Activated CD8-positive, alpha-beta memory T cell treated with anti-CD3 and anti-CD28 coated beads for 1 hour (primary cell): ENCODE measurements at places on chromosomes 5 and 9.

DNA sequence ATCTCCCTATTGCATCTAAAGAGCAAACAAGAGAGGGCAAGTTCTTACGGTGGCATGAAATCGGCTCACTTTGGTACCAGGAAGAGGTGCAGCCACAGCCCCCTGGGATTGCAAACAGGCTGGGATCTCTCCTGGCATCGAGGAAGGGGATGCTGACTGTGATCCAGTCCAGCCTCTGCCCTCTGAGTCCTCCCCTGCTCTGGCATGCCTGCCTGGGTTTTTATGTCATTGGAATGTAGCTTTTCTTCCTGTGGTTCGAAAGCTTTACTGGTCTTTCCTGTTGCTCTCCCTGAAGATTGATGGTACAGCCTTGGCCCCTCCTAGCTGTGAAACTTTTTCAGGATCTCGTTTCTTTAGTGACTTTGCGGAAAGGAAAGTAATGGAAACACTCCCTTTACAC, 6.6 kb downstream of the SLC46A2 start:
- DNase-seq: no peak

DNA sequence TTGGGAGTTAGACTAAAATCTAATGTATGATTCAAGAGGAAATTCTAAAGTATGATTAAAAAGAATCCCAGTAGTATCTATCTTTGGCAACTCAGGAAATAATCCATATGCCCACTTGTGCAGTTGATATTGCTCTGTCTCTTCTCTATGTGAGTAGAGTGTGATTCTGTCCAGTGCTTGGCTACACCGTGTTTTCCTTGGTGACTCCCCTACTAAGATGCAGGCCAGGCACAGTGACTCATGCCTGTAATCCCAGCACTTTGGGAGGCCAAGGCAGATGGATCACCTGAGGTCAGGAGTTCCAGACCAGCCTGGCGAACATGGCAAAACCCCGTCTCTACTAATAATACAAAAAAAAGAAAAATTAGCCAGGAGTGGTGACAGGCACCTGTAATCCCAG, 495.4 kb downstream of the MAT2B start:
- no peak for DNase-seq

- DNase-seq: no peak
Observed at GRCh38 chr5:105304859-105305258, 1742.3 kb upstream of the NUDT12 start.

DNA sequence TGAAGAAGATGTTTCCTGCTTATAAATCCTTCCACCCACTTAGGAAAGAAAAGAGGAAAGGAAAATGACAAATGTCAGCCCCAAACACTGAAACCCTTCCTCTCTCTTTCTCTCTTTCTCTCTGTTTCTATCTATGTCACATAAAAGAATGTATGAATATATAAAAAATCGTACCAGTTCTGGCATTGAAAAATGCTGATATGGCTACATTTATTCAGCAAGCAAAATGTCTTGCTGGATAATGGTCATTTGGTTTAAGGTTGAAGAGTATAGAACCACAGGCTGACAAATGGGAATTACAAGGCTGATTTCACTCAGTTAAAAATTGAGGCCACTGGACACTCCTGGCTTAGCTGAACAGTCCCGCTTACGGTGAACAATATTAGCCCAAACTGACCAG, 335.9 kb downstream of the PARP8 start:
- DNase-seq: no peak

- DNase-seq: no peak
Observed at GRCh38 chr9:110148384-110148783, 59.6 kb downstream of the C9orf152 start.

GRCh38 chr9:83119873-83120272, 56.9 kb upstream of the RASEF start:
- no peak for DNase-seq

GRCh38 chr5:87851603-87852002, 417.0 kb downstream of the TMEM161B start:
- no peak for DNase-seq

DNA sequence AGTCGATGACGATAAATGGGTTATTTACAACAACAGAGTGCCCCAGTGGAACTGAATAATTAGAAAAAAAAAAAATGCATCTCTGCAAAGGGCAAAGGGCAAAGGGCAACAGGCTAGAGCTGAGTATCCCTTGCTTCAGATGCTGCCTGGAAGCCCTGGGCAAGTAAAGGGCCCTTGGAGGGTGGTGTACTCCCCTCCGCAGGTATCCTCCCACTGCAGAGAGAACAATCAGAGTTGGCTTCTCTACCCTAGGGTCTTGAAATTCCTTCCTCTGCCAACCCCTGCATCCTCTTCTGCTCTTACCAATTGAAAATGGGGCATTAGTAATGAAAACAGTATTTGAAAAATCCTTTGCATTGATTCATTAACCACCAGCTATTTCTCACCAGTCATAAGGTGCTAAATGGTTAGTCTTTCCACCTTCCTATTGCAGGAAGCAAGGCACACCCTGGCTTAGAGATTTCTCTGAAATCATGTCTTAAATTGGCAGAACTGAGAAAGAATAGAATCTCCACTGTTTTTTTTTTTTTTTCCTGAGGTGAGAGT, 122.6 kb downstream of the SEMA6A start:
- DNase-seq: no peak

DNA sequence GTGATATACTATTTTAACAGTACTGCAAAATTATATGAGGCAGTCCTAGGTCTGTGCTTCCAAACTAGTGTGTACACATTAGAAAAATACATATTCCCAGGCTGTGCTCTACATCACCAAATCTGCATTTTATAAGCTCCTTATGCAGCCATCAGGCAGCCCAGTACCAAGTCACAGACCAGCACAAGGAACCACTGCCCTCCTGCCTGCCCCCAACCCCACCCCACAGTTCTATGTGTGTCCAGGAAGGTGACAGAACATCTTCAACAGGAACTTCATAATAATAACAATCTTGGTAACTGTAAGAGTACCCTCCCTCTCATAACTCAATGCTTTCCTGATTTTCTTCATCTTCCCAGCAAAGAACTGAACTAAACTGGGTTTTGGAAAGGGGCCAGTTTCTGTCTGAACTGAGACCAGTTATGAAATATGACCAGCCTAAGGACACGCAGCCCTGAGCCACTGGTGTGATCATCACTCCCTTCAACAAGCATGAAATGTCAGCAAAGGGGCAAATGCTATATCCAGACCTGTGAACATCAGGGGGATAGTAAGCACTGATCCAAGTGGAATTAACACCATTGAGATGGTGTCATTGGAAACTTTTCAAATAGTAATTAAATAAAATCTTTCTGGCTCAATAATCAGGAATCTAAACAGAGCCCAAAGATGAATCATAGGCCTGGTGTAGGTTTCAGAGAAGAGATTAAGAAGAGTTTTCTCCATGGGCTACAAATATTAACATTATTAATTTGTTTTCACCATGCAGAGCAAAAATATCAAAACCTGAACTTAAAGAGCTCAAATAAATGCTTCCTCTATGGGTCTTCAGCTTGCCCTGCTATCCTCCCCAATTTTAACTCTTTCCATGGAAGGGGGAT, 82.1 kb downstream of the DPYSL3 start:
- no peak for DNase-seq

DNA sequence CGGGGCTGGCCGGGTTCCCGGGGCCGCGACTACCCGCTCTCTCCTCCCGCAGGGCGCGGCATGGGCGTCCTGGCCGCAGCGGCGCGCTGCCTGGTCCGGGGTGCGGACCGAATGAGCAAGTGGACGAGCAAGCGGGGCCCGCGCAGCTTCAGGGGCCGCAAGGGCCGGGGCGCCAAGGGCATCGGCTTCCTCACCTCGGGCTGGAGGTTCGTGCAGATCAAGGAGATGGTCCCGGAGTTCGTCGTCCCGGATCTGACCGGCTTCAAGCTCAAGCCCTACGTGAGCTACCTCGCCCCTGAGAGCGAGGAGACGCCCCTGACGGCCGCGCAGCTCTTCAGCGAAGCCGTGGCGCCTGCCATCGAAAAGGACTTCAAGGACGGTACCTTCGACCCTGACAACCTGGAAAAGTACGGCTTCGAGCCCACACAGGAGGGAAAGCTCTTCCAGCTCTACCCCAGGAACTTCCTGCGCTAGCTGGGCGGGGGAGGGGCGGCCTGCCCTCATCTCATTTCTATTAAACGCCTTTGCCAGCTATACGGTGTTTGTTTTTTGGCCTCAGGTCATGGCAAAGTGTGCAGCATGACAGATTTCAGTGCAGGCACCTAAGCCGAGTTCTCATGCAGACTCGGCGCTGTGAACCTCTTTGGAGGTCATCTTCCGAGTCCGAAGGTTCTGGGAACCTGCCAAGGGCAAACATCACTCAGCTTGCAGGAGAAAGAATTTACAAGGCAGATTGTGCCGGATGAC, 516 bp downstream of the MRPL41 start:
- no peak for DNase-seq

GRCh38 chr9:100100146-100100667, 1.2 kb downstream of the INVS start:
- DNase-seq: no peak

DNA sequence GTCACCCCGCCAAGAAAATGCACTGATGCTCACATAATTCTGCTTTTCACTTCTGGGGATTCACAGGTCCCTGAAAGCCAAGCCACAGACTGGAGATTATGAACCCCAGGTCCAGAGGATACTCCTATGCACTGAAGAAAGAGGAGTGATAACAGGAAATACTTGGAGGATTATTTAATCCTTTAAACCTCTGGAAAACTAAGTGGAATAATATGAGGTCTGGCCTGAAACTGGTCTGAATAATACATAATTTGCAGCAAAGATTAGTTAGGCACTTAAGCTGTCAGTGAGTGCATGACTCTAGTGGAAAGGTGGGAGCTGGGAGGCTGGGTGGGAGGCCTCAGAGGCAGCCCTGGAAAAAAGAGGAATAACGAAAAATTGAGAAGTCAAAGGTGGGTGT, 45.7 kb downstream of the MARCHF3 start:
- no peak for DNase-seq

DNA sequence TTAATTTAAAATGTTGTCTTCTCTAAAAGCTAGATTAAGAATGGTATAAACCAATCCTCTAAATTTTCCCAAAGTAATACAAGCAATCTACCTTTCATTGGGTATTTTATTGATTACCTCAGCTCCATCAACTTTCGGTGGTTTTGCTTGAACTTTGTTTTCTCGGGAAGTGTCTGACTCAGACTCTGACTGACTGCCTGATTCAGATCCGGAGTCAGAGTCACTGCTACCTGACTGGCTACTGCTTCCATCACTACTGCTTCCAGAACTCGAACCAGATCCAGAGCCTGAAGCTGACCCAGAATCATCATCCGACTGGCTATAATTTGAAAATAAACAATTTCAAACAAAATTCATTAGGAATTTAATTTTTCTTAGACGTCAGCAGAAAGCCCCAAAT, 24.0 kb downstream of the CHD1 start:
- no peak for DNase-seq

- no peak for DNase-seq
Observed at GRCh38 chr9:33919276-33919897, 102.4 kb downstream of the UBE2R2 start.

DNA sequence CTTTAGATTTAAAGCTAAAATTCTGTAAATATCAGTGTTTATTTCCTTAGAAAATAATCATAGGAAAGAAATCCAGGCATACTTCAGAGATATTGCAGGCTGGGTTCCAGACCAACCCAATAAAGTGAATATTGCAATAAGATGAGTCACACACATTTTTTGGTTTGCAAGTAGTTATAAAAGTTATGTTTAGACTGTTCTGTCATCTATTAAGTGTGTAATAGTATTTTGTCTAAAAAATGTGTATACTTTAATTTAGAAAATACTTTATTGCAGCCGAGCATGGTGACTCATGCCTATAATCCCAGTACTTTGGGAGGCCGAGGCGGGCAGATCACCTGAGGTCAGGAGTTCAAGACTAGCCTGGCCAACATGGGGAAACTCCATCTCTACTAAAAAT, 6.9 kb upstream of the RIC1 start:
- DNase-seq: no peak

DNA sequence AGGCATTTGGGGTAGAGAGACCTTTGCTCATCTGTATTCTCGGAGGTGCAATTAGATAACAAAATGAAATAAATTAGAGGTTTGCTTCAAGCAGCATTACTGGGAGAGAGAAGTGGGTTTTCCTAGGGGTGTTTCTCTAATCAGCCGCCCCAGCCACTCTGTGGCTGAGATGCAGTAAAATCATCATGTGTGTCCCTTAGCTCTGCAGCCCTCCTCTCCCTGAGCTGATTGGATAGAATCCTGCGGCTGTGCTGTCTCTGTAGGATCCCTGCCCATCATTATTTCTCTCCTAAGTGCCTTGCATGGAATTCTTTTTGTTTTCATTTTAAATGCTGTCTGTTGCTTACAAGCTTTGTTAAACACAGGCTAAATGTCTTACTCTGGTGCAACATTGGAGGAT, 171.4 kb downstream of the SH3GL2 start:
- no peak for DNase-seq

- DNase-seq: no peak
Observed at GRCh38 chr5:110879675-110880074, 140.9 kb downstream of the SLC25A46 start.

DNA sequence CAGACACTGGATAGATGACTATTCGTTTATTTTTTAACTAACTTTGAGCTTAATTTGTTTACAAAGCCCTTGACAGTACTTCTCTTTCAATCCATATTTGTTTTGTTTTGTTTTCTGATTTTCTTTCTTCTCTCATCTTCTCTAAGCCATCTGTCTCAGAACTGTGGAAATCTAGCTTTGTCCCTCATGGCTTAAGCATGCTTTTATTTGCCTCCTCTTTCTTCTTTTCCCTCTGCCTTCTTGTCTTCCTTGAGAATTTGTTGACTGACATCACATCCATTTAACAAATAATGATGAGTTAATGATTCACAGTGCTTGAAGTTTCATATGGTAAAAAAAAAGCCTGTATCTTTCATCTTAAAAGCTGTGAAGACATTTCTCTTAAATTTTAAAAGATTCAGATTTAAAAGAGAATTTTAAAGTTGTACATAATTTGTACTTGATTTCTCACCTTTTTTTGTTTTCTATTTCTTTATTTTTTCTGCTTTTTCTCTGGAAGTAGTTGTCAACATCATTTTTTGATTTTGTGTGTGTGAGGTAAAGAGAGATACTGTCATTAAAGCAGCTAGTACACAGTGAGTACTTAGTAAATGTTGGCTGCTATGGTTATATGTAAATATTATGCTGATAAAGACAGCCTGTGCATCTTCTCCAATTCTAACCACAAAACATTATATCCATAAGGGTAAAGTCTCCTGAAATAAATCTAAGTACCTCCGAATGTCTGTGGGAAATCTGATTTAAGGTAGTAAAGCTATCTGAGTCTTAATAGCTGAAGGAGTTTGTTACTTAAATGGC, 13.9 kb upstream of the SGCD start:
- no peak for DNase-seq

GRCh38 chr9:98097836-98098235, 21.2 kb downstream of the TRIM14 start:
- no peak for DNase-seq

GRCh38 chr9:121372239-121373010, 2.4 kb upstream of the STOM start:
- no peak for DNase-seq
